ENCODE measurements at places on chromosomes 5 and 9. TPM values are rescaled to one million over a fixed set of nuclear protein-coding genes. Genes with fewer than 3 reads are reported as not detected.

The LRRTM2 gene
- total RNA-seq = 0.28 TPM

The POLK gene
- total RNA-seq = 6.9 TPM

The CDH12 gene
- not detected for total RNA-seq

The TNFSF8 gene
- total RNA-seq = 47.7 TPM

The COL15A1 gene
- total RNA-seq = not detected

The SHLD3 gene
- total RNA-seq = 14.5 TPM

The C9orf50 gene
- total RNA-seq = 0.19 TPM

The TNFSF15 gene
- not detected for total RNA-seq

The BNIP1 gene
- total RNA-seq = 24.0 TPM

The ZMYND19 gene
- total RNA-seq = 10.3 TPM

The PRUNE2 gene
- total RNA-seq = not detected

The ABCA1 gene
- total RNA-seq = 11.2 TPM

The GPR151 gene
- not detected for total RNA-seq

The SHISAL2B gene
- not detected for total RNA-seq

The PCDHB13 gene
- not detected for total RNA-seq

The PCDHGA2 gene
- not detected for total RNA-seq

The AGXT2 gene
- not detected for total RNA-seq

The C5orf58 gene
- total RNA-seq = not detected

The SQSTM1 gene
- 398 TPM for total RNA-seq

The TMC1 gene
- not detected for total RNA-seq

The PROB1 gene
- total RNA-seq = 0.41 TPM

The IFNB1 gene
- total RNA-seq = not detected

The HAUS6 gene
- total RNA-seq = 16.5 TPM

The TMEM232 gene
- 0.92 TPM for total RNA-seq

The OGN gene
- total RNA-seq = not detected

The KCNV2 gene
- not detected for total RNA-seq

The CETN3 gene
- 3.4 TPM for total RNA-seq

The ADAMTS6 gene
- total RNA-seq = 4.3 TPM

The SPINK5 gene
- not detected for total RNA-seq

The CKMT2 gene
- not detected for total RNA-seq

The GADD45G gene
- 11.2 TPM for total RNA-seq

The F12 gene
- total RNA-seq = not detected

The PCDHB15 gene
- not detected for total RNA-seq

The GLRA1 gene
- not detected for total RNA-seq

The GFPT2 gene
- total RNA-seq = 9.9 TPM

The KCNIP1 gene
- not detected for total RNA-seq

The INSYN2B gene
- not detected for total RNA-seq

The ACOT12 gene
- total RNA-seq = not detected

The CCNJL gene
- not detected for total RNA-seq

The C5orf52 gene
- total RNA-seq = not detected

The OXCT1 gene
- total RNA-seq = 16.1 TPM

The DMRTA1 gene
- total RNA-seq = not detected

The SUSD3 gene
- total RNA-seq = 22.7 TPM

The COL27A1 gene
- total RNA-seq = 0.35 TPM

The ANKRD31 gene
- total RNA-seq = 0.89 TPM

The SPATA31A3 gene
- not detected for total RNA-seq

The SHOC1 gene
- not detected for total RNA-seq

The BHMT2 gene
- not detected for total RNA-seq

The NMRK1 gene
- total RNA-seq = 35.8 TPM

The PCDHA6 gene
- total RNA-seq = not detected

The CAMK4 gene
- total RNA-seq = 165 TPM

The FREM1 gene
- total RNA-seq = not detected

The EEIG1 gene
- 378 TPM for total RNA-seq
